NCI-H510A (cell line): ENCODE measurements at places on chromosomes 7 and 10.

DNA sequence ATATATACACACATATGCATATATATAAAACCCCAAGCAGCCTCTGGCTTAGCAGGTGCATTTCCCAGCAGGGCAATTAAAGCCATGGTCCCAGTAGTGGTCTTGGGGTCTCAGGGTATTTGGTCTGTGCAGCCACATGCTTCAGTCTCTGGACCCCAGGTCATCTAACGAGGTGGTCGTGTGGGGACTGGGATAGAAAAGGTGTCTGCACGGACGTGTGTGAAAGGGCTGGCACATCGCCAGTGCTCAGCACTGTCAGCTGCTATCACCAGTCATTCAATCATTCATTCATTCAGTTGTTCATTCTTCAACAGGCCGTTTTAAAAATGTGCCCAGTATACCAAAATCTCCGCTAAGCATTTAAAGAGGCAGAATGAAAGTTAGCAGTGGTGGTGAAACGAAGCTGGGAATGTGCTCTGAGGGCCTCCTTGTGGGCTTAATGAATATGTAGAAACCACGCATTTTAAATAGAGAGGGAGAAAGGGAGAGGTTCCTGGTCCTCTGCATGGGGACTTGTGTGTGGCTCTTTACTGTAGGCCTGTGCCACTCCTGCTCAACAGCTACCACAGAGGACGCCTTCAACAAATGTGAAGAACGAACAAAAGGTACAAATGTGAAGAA is 170.4 kb downstream of the EGFR start:
- no peak for DNase-seq

- DNase-seq = no peak
Measured at GRCh38 chr10:10665750-10666149, 351.9 kb upstream of the CELF2 start.

- DNase-seq = no peak
Measured at GRCh38 chr10:102046095-102046494, 9.9 kb downstream of the ARMH3 start.

DNA sequence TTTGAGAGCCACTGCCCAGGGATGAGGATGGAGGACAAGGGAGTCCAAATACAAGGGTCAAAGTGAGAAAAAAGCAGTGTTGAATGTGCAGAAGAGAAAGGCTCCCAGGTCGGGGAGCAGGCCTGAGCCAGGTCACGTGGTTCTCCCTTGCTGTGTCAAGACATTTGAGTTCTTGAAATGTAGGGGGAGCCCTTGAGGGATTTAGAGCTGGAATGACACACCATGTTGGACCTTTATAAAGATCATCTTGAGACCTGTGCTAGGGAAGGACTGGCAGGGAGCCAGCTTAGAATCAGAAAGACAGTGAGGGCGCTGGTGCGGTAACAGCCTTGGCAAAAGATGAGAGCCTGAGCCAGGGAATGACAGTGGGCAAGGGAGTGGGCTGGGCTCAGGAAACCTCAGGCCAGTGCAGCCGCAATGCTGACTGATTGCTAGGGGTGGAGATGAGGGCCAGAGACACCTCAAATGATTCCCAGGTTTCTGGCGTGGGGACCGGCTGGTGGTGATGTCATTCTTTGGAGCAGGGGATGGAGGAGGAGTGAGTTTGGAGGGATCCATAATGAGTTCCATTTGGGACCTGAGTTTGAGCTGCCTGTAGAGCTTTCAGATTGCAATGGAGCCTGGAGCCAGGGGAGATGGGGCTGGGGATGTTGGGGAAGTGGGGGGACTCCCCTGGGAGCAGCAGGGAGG is 120.1 kb downstream of the PTPN20 start:
- DNase-seq = no peak

DNA sequence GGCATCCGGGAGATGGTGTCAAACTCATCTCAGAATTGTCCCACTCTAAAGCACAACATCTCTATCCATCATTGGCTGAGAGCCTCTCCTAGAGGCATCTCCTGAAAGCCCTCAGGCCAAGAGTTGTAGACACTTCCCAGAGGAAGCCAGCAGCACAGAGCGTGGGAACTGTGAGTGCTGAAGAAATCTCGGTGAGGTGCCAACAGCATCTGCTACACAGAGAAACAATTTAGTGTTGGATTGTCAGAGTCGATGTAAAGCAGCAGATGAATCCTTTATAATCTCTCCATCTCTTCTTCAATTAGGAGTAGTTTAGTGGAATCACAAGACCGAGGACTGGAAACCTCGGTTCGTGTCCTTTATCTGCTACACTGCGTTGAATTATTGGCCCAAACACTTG is 172.2 kb downstream of the C7orf25 start:
- no peak for DNase-seq

DNA sequence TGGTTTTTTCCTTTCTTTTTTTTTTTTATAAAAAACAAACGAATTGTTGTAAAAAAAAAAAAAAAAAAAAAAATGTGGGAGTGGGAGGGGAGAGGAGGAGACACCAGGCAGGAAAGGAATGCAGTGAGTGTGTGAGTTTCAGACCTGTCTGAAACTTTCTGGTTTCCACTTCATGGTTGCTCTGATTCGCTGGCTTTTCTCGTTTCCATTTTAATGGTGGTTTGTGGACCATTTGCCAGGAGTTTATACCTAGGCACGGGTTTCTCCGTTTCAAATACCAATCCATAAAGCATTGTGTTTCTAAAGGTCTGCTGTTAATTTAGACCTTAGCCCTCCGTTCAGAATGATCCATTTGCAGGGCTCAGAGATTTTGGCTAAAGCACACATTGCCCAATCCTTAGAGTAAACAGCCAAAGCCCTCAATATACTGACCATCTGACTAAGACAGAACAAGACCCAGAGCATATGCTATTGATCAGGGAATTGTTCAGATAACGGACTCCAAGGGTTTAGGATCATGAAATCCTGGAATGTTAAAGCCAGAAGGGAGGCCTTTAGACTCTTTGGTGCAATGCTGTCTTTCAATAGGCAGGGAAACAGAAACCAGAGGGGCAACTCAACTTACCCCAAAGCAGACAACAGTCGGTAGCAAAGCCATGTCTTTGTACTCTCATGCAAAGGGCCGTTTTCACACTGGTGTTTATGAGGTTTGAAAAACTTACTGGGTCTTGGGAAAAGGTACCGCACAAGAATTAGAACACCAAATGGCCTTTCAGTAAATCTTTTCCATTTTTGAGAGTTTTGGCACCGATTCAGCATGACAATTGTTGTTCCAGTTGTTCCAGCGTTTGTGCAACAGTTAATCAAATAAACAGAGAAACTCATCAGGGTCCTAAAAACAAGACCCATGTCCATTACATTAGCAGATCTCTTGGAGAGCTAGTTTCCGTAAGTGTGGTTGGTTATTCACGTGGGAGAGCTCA is 94.3 kb upstream of the AGBL3 start:
- no peak for DNase-seq

GRCh38 chr10:35140126-35140525 is 13.5 kb downstream of the CREM start:
- no peak for DNase-seq

DNA sequence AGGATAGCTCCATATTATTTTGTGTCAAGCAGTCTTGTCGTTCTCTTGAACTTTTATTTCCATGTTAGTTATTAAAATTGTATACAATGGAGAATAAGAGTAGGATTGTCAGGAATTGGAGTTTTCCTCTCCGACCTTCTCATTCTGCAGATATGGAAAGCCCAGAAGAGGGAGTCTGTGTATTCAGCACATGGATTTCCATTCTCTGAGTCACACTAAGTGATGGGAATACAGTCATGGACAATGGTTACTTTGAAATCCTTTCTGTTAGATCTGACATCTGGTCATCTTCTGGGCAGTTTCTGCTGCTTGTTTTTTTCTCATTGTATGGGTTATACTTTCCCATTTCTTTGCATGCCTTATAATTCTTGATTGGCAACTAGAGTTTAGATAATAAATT is 5.0 kb upstream of the TASOR2 start:
- no peak for DNase-seq

GRCh38 chr10:23203369-23204325 is 11.5 kb downstream of the PTF1A start:
- DNase-seq = no peak

DNA sequence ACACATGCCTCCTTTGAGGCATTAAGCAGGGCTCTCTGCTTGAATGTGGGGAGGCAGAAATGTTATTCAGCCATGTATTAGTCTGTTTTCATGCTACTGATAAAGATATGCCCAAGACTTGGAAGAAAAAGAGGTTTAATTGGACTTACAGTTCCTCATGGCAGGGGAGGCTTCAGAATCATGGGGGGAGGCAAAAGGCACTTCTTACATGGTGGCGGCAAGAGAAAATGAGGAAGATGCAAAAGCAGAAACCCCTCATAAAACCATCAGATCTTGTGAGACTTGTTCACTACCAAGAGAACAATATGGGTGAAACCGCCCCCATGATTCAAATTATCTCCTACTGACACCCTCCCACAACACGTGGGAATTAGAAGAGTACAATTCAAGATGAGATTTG is 37.9 kb downstream of the ST7 start:
- DNase-seq = no peak

DNA sequence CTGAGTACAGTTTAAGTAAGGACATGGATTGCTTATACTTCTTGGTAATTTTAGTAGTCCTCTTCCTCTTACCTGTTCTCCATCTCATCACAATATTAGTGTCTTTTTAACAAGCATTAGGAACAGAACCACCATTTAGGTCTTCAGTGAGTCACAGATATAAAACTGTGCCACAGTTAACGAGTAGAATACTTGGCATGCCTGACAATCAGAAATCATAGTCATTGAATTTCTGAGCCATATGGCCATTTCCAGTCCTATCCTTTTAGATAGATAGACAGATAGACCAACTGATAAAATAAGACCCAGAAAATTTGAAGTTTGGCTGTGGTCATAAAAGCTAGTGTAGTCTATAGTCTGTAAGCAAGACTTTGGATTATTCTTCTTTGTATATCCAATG is 71.1 kb downstream of the GBF1 start:
- no peak for DNase-seq

DNA sequence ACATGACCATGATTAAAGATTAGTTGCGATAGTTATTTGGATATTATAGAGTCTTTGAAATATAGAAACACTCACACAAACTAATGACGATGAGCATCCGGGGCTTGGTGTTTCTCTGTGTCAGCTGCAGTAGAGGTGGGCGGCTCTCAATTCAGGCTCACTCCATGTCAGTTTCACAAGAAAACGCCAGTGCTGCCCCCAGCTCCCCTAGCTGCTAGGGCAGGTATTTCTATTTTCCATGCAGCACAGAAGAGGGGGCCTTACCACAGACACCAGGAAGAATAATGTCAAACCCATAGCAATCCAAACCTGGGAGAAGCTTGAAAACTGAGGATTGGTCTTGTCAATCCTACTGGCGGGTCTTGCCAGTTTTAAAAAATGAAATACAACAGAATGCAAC is 197.1 kb downstream of the PHTF2 start:
- no peak for DNase-seq
